ENCODE measurements at places on chromosomes 3 and 15. TPM values are rescaled to one million over a fixed set of nuclear protein-coding genes. Genes with fewer than 3 reads are reported as not detected.

DNA sequence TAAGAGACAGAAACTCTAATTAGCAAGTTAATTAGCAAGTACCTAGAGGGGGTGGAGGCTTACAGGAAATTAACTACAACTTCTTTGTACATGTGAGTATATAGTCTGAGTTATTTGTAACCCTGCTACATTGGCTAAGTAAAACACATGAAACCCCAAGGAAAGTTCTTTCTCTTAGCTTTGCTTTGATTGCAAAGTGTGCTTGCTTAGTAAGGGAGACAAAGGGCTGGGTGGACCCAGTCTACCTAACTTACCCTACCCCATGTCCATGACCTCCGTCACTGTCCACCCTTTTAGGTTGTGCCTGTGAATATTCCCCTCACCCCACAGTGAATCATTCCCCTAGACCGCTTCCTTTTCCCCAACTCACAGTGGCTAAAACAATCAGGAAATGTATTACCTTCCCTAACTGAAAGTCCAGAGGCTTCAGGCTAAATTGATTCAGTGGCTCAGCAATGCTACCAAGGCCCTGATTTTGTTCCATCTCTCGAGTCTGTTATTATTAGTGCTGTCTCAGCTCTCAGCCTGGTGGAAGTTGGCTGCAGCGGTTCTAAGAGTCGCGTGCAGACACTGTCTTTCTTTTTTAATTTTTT lies 31.1 kb upstream of the RYR3 start:
- no peaks in the 10 kb centered on the region for H3K36me3 ChIP-seq
- H3K27me3 ChIP-seq, result no peaks in the 10 kb centered on the region
- H3K27ac ChIP-seq, result peak overlapping the region; percentile 95
- peak; percentile 56 for DNase-seq

GRCh38 chr3:12629560-12629959 lies 34.4 kb downstream of the RAF1 start:
- H3K4me1 ChIP-seq, result no peaks in the 10 kb centered on the region
- H3K27ac ChIP-seq, result no peak overlapping the region
- no peak for DNase-seq
- no peaks in the 10 kb centered on the region for H3K27me3 ChIP-seq

The ZIC4 gene
- total RNA-seq, result not detected

The ATP2B2 gene
- total RNA-seq, result not detected

The KNL1 gene
- total RNA-seq, result 16.2 TPM

Data from PC-9 (cell line).